ENCODE measurements at places on chromosomes 4 and X. TPM values are rescaled to one million over a fixed set of nuclear protein-coding genes. Genes with fewer than 3 reads are reported as not detected.
A peak's percentile ranks its signal among the peaks of the same experiment; 100 is the strongest.

GRCh38 chr4:165971446-165971845 is 98.4 kb downstream of the TLL1 start:
- H3K4me1 ChIP-seq: no peaks in the 10 kb centered on the region
- DNase-seq: no peak
- no peaks in the 10 kb centered on the region for H3K27me3 ChIP-seq

DNA sequence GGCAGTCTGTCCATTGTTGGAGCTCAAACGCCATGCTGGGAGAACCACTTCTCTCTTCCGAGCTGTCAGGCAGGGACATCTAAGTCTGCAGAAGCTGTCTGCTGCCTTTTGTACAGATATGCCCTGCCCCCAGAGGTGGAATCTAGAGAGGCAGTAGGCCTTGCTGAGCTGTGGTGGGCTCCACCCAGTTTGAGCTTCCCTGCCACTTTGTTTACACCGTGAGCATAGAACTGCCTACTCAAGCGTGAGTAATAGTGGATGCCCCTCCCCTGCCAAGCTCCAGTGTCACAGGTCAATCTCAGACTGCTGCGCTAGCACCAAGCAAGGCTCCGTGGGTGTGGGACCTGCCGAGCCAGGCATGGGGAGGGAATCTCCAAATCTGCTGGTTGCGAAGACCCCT is 145.7 kb downstream of the VSIG4 start:
- H3K27ac ChIP-seq: no peak overlapping the region
- no peaks in the 10 kb centered on the region for H3K36me3 ChIP-seq
- no peak for DNase-seq
- no peaks in the 10 kb centered on the region for H3K27me3 ChIP-seq
- no peak overlapping the region for H3K4me3 ChIP-seq

- no peaks in the 10 kb centered on the region for H3K4me1 ChIP-seq
- H3K27ac ChIP-seq: no peak overlapping the region
- no peak overlapping the region for H3K4me3 ChIP-seq
- H3K27me3 ChIP-seq: no peaks in the 10 kb centered on the region
- no peaks in the 10 kb centered on the region for H3K36me3 ChIP-seq
These were observed 281.2 kb upstream of the AGTR2 start for GRCh38 chrX:115889121-115889890.

- no peak overlapping the region for H3K4me3 ChIP-seq
- no peak overlapping the region for H3K27ac ChIP-seq
- no peak for DNase-seq
- no peaks in the 10 kb centered on the region for H3K36me3 ChIP-seq
- H3K4me1 ChIP-seq: no peaks in the 10 kb centered on the region
These were observed 12.9 kb downstream of the TMEM154 start for GRCh38 chr4:152666946-152667345.

DNA sequence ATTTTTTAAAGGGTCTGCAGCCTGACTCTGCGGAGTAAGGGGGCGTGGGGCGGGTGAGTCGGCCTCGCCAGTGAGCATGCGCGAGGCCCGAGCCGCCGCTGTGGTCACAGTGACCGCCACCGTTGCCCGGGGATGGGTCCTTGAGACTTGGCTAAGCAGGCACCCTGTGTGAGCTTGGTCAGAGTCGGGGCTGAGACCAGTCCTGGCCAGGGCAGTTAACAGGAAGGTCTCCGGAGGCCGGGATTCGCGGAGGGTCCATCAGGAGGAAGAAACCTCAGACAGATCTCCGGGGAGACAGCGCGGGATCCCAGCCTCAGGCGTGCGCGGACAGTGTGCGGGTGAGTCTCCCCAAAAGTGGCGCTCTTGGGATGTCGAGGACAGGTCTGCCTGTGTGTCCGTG is 1384.4 kb upstream of the PCDH10 start:
- no peak for DNase-seq
- H3K4me1 ChIP-seq: no peaks in the 10 kb centered on the region
- H3K36me3 ChIP-seq: no peaks in the 10 kb centered on the region
- H3K27me3 ChIP-seq: no peaks in the 10 kb centered on the region
- no peak overlapping the region for H3K4me3 ChIP-seq

Gene TBC1D9
- 15.0 TPM for total RNA-seq

GRCh38 chrX:154381271-154381670 is 2.2 kb downstream of the EMD start:
- H3K4me3 ChIP-seq: no peak overlapping the region
- H3K36me3 ChIP-seq: peaks cover 25% of the 10 kb centered on the region
- peaks cover 58% of the 10 kb centered on the region for H3K4me1 ChIP-seq
- peak; percentile 87 for DNase-seq
- no peaks in the 10 kb centered on the region for H3K27me3 ChIP-seq
- peak overlapping the region; percentile 22 for H3K27ac ChIP-seq

DNA sequence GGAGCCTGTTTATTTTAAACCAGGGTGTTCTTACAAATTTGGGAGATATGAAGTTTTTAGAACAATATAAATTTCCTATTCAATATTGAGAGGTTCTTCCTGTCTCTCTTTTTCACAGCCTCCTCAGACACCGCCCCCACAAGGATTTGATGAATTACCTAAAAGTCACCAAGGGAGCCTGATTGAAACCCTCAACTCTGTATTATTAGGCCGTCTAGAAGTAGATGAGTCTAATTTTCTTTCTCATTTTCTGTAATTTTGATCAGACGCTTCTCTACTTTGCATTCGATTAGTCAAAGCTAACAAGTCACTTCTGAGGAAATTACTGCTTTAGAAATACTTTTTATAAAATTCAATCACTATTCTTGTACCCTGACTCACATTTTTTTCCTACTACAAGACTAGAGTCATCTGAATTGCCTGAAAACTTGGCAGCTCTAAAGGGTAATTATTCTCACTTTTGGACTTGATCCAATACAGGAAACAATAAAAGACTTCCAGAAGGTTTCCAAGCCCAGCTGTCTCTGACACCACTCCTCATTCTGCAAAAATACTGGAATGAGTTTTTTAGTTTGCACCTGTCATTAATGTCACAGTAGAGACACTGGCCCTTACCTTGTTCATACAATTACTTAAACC is 111.2 kb downstream of the ELOVL6 start:
- no peaks in the 10 kb centered on the region for H3K36me3 ChIP-seq
- no peaks in the 10 kb centered on the region for H3K27me3 ChIP-seq
- H3K4me3 ChIP-seq: no peak overlapping the region
- DNase-seq: peak; percentile 10
- H3K27ac ChIP-seq: no peak overlapping the region

Gene MED28
- 4.9 TPM for total RNA-seq

DNA sequence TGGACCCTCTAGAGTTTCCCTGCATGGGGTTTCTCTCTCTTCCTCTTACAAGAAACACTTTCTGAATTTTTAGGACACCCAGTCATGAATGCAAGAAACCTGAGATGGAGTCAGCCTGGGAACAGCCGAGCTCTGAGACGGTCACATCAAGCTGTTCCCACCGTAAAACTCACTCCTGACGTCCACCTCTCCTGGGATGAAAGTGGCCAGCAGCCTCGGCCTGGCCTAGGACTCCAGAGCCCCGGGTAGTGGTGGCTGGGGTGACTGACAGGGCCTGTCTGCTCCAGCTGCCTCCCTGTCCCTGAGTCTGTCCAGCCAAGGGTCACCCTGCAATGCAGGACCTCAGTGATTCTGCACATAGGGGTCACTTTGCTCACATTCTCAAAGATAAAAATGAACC is 217.8 kb downstream of the SHOX start:
- no peaks in the 10 kb centered on the region for H3K27me3 ChIP-seq
- H3K36me3 ChIP-seq: no peaks in the 10 kb centered on the region
- no peaks in the 10 kb centered on the region for H3K4me1 ChIP-seq
- no peak overlapping the region for H3K27ac ChIP-seq
- DNase-seq: no peak

Gene GATA1
- not detected for total RNA-seq

- H3K4me3 ChIP-seq: no peak overlapping the region
- peaks cover 36% of the 10 kb centered on the region for H3K4me1 ChIP-seq
- H3K36me3 ChIP-seq: no peaks in the 10 kb centered on the region
- H3K27ac ChIP-seq: no peak overlapping the region
- H3K27me3 ChIP-seq: no peaks in the 10 kb centered on the region
These were observed 218.8 kb downstream of the MGST2 start for GRCh38 chr4:139884438-139884837.

- H3K4me1 ChIP-seq: no peaks in the 10 kb centered on the region
- H3K27me3 ChIP-seq: no peaks in the 10 kb centered on the region
- H3K4me3 ChIP-seq: no peak overlapping the region
- no peaks in the 10 kb centered on the region for H3K36me3 ChIP-seq
- no peak overlapping the region for H3K27ac ChIP-seq
These were observed 73.2 kb downstream of the ARHGAP24 start for GRCh38 chr4:85548116-85548515.

Gene BTC
- not detected for total RNA-seq

Gene DRP2
- not detected for total RNA-seq

Gene AKAP14
- not detected for total RNA-seq

Data from SJSA1 (cell line).